Activated T-helper 1 cell treated with anti-CD3 and anti-CD28 coated beads, Interleukin-2, amount 50 U/mL, for 16 hours (primary cell): ENCODE measurements at places on chromosomes 7 and 10.
A peak's percentile ranks its signal among the peaks of the same experiment; 100 is the strongest.

DNA sequence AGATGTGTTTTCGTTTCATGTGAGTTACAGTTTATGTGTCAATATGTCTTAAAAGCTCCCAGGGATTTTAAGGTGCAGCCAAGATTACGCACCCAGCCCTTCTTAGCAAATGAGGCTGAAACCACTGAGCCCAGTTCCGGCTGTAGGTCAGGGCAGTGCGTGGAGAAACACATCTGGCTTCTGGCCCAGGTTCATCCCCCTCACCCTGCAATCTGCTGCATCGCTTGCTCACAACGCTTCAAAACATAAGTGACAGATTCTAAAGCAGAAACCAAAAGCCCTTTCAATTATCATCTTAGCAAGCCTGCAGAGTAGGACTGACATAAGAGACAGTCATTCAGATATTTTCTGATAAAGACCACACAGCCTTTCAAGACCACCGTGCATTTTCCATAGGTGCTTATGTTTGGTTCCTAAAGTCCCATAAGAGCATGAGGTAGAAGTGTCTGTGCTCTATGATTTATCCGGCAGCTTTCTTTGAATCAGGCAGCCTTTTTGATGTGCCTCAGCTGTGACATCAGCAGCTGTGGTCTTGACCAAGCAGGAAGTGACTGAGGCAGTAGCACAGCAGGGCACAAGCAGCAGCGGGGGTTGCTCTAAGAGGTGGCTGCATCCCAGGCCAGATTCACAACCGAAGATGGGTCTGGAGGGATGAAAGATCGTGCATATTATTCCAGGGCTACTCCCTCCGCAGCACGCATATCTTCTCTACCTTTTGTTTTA lies 72.1 kb upstream of the LYZL2 start:
- peak; percentile 61 for DNase-seq

- DNase-seq = peak; percentile 90
Measured at GRCh38 chr10:43362191-43362839, 9.1 kb upstream of the FXYD4 start.

DNA sequence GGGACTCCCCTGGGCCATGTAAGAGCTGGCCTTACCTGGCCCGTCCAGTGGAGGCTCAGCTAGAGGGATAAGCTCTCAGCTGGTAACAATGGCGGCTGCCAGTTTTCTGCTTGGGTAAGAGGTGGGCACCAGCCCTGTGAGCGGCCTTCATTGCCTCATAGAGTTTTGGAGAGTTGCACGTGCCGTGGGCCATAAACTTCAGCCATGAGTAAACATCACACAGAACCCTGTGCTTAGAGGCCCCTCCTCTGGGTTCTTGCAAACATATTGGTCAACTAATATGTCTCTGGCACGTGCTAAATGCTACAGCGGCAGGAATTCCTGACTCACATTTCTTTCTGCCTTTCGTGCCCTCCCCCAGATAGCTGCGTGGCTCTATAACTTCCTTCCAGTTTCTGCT lies 103.9 kb upstream of the LEP start:
- DNase-seq = no peak

GRCh38 chr10:97185326-97186058 lies at the start of gene SLIT1:
SLIT1 (minus strand) TSS chr10:97185959; CDS start chr10:97185674, 285 bp downstream.
- no peak for DNase-seq

DNA sequence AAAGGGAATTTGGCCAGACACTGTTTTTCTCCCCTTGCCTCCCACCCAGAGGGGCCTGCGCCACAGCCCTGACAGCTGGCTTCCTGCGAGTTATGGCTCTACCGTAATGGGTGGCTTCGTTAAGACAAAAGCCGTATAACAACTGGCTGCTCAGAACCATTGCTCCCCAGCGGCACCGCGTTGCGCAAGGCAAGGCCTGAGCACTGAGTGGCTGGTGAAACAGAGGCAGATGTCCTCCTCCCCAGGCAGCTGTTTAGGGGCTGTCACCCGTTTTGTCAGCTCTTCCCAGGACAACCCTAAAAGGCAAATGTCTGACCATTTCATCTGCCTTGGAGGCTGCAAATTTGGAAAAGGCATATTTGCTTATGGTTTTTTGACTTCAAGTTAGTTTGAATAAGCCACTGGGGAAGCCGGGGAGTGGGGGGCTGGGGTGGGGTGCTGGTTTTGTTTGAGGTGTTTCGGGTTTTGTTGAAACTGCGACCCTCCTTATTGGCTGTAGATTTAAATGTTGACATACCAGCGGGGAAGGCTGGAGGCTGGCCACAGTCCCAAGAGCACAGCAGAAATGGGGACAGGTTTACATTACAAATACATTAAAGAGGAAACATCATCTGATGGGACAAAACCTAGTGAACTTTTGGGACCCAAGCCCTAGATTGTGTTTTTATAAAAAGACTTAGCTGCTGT lies 681 bp upstream of the SPOCK2 start:
- DNase-seq = no peak
